Myocyte (in vitro differentiated cells): ENCODE measurements at places on chromosomes 5 and 9. TPM values are rescaled to one million over a fixed set of nuclear protein-coding genes. Genes with fewer than 3 reads are reported as not detected.

Gene ABLIM3
- 126 and 220 TPM in 2 replicates for total RNA-seq

Gene PCBD2
- 19.2 and 19.8 TPM in 2 replicates for total RNA-seq

Gene PCDH1
- 0.11 and 0.42 TPM in 2 replicates for total RNA-seq

Gene OBP2B
- total RNA-seq, result not detected in 2 replicates

Gene SPINK13
- total RNA-seq, result not detected in 2 replicates

Gene SLC45A2
- total RNA-seq, result 0.05 and 0.37 TPM in 2 replicates

Gene IFNA6
- total RNA-seq, result not detected in 2 replicates

Gene SEMA6A
- total RNA-seq, result 0.27 and 0.99 TPM in 2 replicates

Gene CATSPER3
- not detected in 2 replicates for total RNA-seq

Gene ZNF189
- total RNA-seq, result 19.0 and 23.7 TPM in 2 replicates

Gene ZNF300
- total RNA-seq, result 3.3 TPM in 2 replicates

Gene TRAF1
- total RNA-seq, result 0.80 and 1.1 TPM in 2 replicates

Gene PCDHGC4
- 2.0 and 3.6 TPM in 2 replicates for total RNA-seq

Gene EIF4EBP3
- total RNA-seq, result not detected in 2 replicates

Gene ZFP2
- total RNA-seq, result 1.2 and 4.0 TPM in 2 replicates

Gene HEMGN
- 0.08 and 0.10 TPM in 2 replicates for total RNA-seq

Gene GM2A
- total RNA-seq, result 17.0 and 17.5 TPM in 2 replicates

Gene GARIN3
- total RNA-seq, result not detected in 2 replicates

Gene CCDC180
- total RNA-seq, result not detected in 2 replicates
